NCI-H69 (cell line): ENCODE measurements at places on chromosomes 16 and 17.

- DNase-seq, result no peak
Observed at GRCh38 chr17:82193520-82194220, 19.0 kb downstream of the CCDC57 start.

DNA sequence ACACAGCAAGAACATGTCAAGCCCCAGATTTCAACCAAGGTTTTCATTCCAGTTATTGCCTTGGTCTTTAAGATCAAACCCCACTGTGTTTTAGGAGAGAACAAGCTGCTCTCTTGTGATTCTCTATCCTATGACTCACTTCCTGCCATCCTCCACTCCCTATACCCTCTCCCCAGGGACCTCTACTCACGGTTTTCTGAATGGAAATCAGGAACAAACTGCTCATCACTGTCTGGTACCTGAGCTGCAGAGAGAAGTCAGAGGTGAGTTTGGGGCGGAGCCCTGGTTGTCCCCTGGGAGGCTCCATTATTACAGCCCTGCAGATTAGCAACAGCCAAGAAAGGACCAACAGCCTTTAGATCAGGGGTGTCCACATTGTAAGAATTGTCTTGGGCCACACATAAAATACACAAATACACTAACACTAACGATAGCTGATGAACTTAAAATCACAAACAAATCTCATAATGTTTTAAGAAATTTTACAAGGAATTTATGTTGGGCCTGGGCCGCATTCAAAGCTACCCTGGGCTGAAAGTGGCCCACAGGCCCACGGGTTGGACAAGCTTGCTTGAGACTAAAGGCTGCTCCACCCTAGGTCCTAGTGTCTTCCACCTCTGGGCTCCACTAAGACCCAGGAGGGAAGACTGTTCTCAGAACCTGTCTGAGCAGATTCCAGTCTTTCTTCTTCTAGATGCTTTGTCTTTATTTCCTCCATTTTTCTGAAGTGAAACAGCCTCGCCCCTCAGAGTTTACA lies 9.7 kb downstream of the ETV4 start:
- peak; percentile 99 for DNase-seq

- no peak for DNase-seq
Observed at GRCh38 chr17:79176792-79177601, 102.4 kb downstream of the ENGASE start.

DNA sequence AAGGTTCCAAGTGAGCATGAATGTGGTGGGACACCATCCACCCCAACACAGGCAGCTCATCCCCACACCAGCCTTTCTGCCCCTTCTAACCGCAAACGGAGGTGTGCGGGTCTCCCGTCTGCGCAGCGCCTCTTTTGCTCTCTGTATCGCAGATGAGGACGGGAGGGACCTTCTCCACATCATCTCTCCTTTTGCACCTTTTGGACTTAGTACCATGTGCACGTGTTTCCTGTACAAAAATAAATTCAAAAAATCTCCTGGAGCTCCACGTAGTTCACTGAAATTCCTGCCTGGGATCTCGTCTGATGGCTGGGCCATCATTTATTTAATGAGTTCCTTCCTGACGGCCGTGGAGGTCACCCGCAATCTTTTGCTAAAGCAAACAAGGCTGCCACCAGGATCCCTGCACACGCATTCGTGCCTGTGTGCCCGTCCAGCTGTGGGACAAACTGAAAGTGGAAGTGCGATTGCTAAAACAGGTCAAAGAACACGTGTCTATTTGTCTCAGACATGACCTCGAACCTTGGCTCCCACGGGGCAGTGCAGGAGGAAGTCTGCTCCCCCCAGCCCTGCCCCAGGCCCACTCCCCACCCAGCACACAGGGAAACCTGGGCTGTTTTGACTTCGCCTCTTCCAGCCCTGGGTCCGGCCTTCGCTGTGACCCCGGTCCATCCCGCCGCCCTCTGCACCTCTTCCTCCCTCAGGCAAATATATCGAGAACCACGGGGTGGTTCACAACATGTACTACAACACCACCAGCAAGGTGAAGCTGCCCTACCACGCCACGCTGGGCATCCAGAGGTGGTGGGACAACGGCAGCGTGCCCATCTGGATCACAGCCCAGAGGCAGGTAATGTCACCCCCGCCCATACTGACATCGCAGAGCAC lies 2.3 kb downstream of the ENPP7 start:
- no peak for DNase-seq

DNA sequence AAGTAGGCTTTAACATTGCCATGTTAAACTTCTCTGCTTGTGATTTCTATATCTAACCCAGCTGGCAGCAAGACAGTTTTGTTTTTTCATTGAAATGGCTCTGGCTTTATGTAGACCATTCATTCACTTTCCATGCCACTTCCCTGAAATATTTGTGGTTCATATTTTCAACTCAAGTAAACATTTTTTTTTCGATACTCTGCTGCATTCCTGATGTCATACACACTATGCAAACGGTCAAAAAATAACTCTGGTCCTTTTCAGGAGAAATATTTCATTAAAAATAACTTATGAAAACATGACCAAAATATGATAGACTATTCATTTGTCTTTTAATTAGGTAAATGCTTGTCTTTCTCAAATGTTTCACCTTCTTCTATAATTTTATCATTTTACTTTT lies 116.3 kb downstream of the USP22 start:
- DNase-seq, result no peak

GRCh38 chr16:88978608-88979346 lies 1.8 kb upstream of the CBFA2T3 start:
- no peak for DNase-seq

- DNase-seq, result no peak
Observed at GRCh38 chr16:5549802-5550201, 452.2 kb upstream of the EEF2KMT start.

DNA sequence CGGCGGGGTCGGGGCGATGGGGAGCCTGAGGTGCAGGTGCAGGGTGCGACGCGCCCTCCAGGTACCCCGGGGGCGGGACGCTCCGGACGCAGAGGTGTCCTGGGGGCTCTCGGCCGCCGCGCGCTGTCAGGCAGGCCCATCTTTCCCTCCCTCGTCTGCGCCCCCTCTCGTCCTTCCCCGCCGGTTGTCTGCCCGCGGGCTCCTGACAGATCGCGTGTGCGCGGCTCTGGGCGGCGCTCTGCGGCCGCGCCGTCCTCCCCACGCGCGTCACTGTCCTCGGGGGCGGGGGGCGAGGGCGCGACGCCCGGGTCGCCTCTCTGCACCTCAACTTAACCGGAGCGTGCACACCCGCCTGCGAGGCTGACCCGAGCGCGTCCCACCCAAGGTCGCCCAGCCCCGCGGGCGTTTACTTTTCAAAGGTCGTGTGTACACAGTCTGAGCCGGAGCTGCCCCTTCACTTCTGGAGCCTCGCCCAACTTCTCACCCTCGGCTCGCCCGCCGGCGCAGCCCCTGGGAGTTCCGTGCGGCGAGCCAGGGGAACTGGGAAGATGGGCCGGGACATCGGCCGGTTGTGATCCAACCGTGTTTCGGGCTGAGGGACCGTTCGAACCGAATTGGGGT lies 512 bp downstream of the AKAP1 start:
- peak; percentile 90 for DNase-seq

DNA sequence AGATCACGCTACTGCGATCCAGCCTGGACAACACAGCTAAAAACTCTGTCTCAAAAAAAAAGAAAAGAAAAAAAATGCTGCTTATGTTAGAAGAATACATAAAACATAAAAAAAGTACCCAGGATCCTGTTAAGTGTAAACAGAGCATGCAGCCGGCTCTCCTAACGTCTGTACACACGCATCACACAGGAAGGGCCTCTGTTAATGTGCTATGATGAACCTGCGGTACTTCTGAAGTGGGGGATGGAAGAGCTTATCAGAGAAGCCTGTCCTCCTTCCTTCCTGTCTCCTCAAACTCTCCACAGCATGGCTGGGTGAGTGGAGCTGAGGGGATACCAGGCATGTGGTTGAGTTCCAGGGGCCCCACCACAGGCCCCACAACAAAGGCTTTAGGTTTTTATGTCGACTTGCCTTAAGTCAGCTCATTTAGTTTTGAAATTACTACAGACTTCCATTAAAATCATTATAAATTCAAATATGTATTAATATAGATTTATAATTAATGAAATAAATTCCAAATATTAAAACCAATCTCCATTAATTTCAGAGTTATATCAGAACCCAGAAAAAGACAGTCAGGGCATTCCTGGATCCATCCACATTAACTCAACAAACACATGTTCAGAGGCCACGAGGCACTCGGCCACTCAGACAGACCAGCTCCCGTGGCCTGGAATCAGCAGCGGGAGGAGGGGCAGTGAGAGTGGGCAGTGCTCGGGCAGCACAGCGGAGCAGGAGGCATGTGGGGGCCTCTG lies 11.7 kb downstream of the CCDC57 start:
- DNase-seq, result peak; percentile 24

GRCh38 chr17:47727704-47728036 lies 5.4 kb upstream of the TBX21 start:
- DNase-seq, result no peak

- peak; percentile 55 for DNase-seq
Observed at GRCh38 chr17:82055023-82055964, 3.6 kb downstream of the GPS1 start.

DNA sequence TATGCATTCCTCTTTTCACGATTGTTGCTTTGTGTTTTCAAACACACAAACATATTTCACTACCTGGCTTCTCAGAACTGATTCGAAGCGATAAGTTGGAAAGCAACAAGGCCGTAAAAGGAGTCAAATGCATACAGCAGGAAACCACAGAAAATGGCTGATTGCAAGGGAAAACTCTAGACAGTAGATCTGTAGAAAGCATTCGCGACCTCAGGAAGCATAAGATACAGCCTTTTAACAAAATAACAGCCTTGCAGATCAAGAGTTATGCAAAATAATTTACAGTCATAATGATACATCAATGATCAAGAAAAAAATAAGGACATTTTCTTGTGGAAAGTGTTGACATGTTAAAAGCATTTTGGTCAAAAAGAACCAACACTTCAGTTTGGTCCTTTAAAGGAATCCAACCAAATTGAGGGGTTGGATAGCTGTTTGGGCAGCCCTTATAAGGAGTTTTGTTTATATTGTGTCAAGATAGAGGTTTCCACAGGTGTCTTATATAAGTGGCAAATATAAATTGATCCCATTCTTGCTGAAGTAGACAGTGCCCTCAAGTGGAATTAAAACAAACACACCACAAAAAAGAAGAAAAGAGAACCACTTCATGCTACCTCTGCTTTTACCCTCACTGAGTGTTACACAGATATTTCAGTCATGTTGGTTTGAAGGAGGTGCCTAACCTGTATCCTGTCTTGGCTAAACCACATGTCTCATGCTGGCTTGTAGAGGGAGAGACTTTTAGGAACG lies 5.5 kb downstream of the CYLD start:
- peak; percentile 1 for DNase-seq

- DNase-seq, result peak; percentile 47
Observed at GRCh38 chr17:52986056-52986662, 827.6 kb upstream of the CA10 start.

DNA sequence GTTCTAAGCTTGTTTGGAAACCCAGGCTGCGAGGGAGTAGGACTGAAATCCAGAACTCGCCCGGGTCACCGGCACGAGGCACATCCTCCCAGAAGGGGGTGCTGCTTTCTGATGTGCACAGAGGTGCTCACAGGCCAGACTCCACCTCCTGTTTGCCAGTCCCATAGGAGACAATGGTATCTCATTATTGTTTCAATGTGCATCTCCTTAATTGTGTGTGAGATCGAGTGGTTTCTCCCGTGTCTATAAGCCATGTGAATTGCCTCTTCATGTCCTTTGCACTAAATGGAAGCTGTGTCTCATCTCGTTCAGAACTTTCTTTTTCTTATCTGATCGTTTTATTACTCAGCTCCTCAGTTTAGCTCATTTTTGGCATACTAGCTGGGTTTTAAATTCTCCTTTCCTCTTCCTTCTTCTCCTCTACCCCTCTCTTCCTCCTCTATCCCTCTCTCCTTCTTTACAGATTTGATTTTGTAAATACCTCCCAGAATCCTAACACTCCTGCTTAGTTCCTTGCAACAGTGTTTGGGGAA lies 32.1 kb upstream of the PRKCB start:
- peak; percentile 88 for DNase-seq

- peak; percentile 67 for DNase-seq
Observed at GRCh38 chr17:66165537-66166123, 26.3 kb downstream of the CEP112 start.

DNA sequence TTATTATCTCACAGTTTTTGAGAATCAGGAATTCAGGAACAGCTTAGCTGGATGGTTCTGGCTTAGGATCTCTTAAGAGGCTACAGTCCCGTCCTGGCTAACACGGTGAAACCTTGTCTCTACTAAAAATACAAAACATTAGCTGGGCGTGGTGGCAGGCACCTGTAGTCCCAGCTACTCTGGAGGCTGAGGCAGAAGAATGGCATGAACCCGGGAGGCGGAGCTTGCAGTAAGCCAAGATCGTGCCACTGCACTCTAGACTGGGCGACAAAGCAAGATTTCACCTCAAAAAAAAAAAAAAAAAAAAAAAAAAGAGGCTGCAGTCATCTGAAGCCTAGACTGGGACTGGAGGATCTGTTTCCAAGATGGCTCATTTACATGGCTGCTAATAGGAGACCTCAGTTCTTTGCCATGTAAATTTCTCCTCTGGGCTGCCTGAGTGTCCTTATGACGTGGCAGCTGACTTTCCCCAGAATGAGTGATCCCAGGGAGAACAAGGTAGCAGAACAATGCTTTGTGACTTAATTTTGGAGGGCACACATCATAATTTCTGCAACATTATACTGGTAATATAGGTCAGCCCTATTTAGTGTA lies 95.8 kb upstream of the CORO6 start:
- DNase-seq, result no peak
